Endodermal cell (in vitro differentiated cells): ENCODE measurements at places on chromosomes 5 and 9. TPM values are rescaled to one million over a fixed set of nuclear protein-coding genes. Genes with fewer than 3 reads are reported as not detected.
A peak's percentile ranks its signal among the peaks of the same experiment; 100 is the strongest.

Gene CCDC187
- 0.09 and 0.11 TPM in 2 replicates for total RNA-seq

Gene PCDHGA2
- total RNA-seq, result 0.09 to 0.19 TPM (median 0.12 TPM) in 3 replicates

Gene ZNF879
- total RNA-seq, result 3.1 to 6.0 TPM (median 5.8 TPM) in 3 replicates

Gene GMCL2
- not detected in 3 replicates for total RNA-seq

DNA sequence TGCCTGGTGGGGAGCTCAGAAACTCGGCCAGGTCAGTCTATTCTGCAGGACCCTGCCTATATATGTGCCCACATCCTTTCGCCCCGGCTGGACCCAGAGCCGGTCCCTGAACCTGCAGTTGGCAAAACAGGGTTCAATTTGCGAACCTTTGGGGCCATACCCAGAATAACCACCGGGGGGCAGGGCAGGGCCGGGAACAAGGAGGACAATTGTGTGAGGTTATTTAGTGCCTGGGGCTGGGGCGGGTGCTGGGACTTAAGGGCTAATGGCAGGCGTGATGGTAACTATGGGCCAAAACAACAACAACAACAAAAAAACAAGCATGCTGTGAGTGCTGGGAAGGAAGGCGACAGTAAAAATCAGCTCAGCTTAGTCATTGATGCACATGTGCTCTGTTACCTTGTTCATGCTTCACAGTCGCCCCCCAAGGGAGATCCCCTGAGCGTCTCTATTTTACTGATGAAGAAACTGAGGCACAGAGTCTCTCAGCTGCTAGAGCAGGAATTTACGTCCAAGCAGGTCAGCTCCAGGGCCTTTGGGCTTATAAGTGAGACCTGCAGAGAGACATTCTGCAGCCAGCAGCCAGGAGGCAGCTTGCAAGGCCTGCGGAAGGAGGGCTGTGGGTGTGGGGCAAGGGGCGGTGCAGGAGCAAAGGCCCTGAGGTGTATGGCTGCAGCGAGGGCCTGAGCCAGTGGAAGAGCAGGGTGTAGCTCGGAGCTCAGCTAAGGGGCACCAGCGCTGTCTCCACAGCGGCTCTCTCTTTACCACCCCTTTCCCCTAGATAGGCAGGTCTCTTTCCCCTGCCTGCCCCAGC is 106.0 kb downstream of the PHF2 start:
- peak; percentile 98 for DNase-seq
- no peaks in the 10 kb centered on the region for H3K36me3 ChIP-seq
- H3K4me3 ChIP-seq, result no peak overlapping the region
- H3K27ac ChIP-seq, result no peak overlapping the region
- no peaks in the 10 kb centered on the region for H3K4me1 ChIP-seq

- no peak for DNase-seq
- no peak overlapping the region for H3K4me3 ChIP-seq
- no peaks in the 10 kb centered on the region for H3K4me1 ChIP-seq
- H3K36me3 ChIP-seq, result peaks cover 97% of the 10 kb centered on the region
- H3K27ac ChIP-seq, result no peak overlapping the region
- no peaks in the 10 kb centered on the region for H3K27me3 ChIP-seq
These were observed 31.1 kb downstream of the TUT7 start for GRCh38 chr9:86322973-86323644.

DNA sequence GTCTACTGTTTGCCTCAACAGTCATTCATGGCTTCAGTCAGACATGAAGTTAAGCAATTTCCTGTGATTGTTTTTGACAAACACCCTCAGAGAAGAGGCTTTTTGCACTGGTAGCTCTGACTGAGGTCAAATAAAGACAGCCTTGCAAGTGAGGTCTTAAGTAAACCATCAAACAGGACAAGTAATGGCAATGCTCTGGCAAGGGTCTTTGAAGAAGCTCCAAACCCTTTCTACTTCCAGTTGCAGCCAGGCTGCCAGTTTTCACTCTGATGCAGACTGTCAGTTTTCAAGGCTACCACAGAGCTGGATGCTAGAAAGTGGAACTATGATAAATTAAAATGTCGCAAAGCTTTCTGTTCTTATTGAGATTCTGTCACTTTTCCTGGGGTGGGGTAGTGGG is 421.5 kb upstream of the PTGER4 start:
- no peaks in the 10 kb centered on the region for H3K4me1 ChIP-seq
- H3K36me3 ChIP-seq, result no peaks in the 10 kb centered on the region
- no peak overlapping the region for H3K27ac ChIP-seq
- H3K4me3 ChIP-seq, result no peak overlapping the region
- H3K27me3 ChIP-seq, result no peaks in the 10 kb centered on the region
- no peak for DNase-seq

DNA sequence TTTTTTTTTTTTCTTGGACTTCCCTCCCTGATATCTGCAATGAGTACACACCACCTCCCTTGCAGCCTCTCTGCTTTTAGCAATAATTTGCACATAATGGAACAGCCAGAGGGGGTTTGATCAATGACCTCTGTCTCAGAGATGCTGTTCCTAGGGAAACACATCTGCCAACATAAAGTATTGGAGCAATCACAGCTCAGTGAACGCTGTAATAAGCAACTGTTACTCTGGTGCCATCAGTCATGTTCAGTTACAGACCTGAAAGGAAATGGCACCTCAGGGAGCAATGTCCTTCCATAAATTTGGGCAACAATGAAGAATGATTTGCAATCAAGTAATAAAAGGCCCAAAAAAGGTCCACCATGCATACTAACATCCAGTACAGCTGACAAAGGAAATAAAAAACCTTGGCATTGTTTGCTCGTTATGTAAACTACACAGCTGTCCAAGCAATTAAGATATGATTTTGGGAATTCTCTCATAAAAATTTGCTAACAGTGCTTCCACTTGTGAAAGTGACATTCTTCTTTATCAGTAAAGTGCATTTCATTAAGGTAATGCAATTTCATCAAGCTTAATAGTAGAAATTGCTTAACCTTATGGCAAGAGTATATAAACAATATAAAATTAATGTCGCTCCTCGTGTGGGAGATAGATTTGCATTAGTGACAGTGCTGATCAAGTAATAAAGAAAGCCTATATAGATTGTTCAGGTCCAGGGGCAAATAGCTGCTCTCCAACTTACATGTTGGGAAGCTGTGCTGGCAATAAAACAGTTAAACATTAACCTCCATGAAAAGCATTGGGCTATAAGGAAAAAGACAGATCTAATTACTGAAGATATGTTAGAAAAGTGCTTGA is 167.8 kb downstream of the RASEF start:
- DNase-seq, result no peak
- H3K36me3 ChIP-seq, result no peaks in the 10 kb centered on the region
- peak overlapping the region; percentile 33 for H3K27ac ChIP-seq
- H3K4me1 ChIP-seq, result peaks cover 1% of the 10 kb centered on the region
- H3K4me3 ChIP-seq, result no peak overlapping the region

DNA sequence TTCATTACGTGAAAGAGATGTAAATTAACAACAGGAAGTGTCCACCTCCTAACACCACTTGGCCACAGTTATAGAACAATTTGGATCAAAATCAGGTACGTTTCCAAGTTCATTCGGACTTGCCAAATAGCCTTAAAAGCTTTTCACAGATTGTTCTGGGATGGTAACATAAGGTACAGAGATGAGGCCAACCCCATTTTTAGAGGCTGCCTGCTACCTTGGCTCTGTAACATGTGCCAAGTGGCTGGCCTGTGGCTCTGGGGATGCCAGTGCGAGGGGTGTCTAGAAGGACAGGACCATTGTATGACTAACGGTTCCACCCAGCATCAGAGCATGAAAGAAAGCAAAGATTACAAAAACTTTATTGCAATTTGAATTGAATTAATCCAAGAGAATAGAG is 91.0 kb downstream of the LHFPL2 start:
- no peak overlapping the region for H3K27ac ChIP-seq
- H3K36me3 ChIP-seq, result peaks cover 54% of the 10 kb centered on the region
- H3K4me1 ChIP-seq, result peaks cover 3% of the 10 kb centered on the region
- no peaks in the 10 kb centered on the region for H3K27me3 ChIP-seq
- no peak for DNase-seq
